Right atrium auricular region (tissue), 2 donors: ENCODE measurements at places on chromosomes 13 and 19. TPM values are rescaled to one million over a fixed set of nuclear protein-coding genes. Genes with fewer than 3 reads are reported as not detected.

Gene MAST1
- not detected for total RNA-seq

Gene NOTCH3
- 34.2 TPM for total RNA-seq

Gene UBE2M
- total RNA-seq, result 38.8 TPM

Gene POU2F2
- 0.11 TPM for total RNA-seq

Gene RNF17
- not detected for total RNA-seq

Gene METTL21C
- total RNA-seq, result not detected

Gene CCDC8
- 30.4 TPM for total RNA-seq

Gene CGB1
- not detected for total RNA-seq

Gene S1PR4
- 0.94 TPM for total RNA-seq

Gene ZNF426
- total RNA-seq, result 9.6 TPM

Gene CEACAM3
- total RNA-seq, result not detected

Gene PLIN4
- total RNA-seq, result 104 TPM

Gene B3GNT3
- total RNA-seq, result not detected

Gene EPSTI1
- 3.1 TPM for total RNA-seq

Gene ENOX1
- 1.3 TPM for total RNA-seq

Gene RFX2
- 12.7 TPM for total RNA-seq

Gene GPR12
- total RNA-seq, result 0.07 TPM

Gene TMEM272
- total RNA-seq, result 0.74 TPM

Gene SPACA4
- not detected for total RNA-seq

Gene GIPR
- 2.7 TPM for total RNA-seq

Gene PABPC3
- not detected for total RNA-seq

Gene CEBPA
- 1.3 TPM for total RNA-seq

Gene PSMD8
- 603 TPM for total RNA-seq

Gene ALG11
- total RNA-seq, result 10.5 TPM

Gene KLK11
- 24.4 TPM for total RNA-seq

Gene HSH2D
- total RNA-seq, result not detected

Gene LHB
- not detected for total RNA-seq

Gene ZNF208
- total RNA-seq, result 25.7 TPM

Gene DNMT1
- 27.7 TPM for total RNA-seq

Gene SLC25A41
- not detected for total RNA-seq

Gene SIGLEC12
- not detected for total RNA-seq

Gene ATP12A
- not detected for total RNA-seq

Gene ZNF805
- 11.6 TPM for total RNA-seq

Gene ERICH6B
- not detected for total RNA-seq

Gene MBD3L3
- total RNA-seq, result not detected

Gene IZUMO1
- total RNA-seq, result not detected

Gene RNF113B
- total RNA-seq, result not detected

Gene LRRC4B
- total RNA-seq, result 1.6 TPM

Gene GARIN5A
- 1.4 TPM for total RNA-seq

Gene TINCR
- 0.59 TPM for total RNA-seq

Gene STARD13
- total RNA-seq, result 23.3 TPM

Gene PROZ
- total RNA-seq, result not detected

Gene ZNF578
- 1.6 TPM for total RNA-seq

Gene TECR
- 60.3 TPM for total RNA-seq

Gene SYNGR4
- not detected for total RNA-seq

Gene FCAR
- total RNA-seq, result 1.5 TPM

Gene IQCN
- total RNA-seq, result 1.5 TPM

Gene CYP4F8
- not detected for total RNA-seq

Gene ZNF440
- total RNA-seq, result 3.4 TPM

Gene WBP4
- 18.0 TPM for total RNA-seq

Gene MBNL2
- total RNA-seq, result 81.6 TPM

Gene C13orf42
- total RNA-seq, result not detected

Gene NLRP11
- total RNA-seq, result not detected

Gene CILP2
- total RNA-seq, result 0.19 TPM
